NCI-H2029 (cell line): ENCODE measurements at places on chromosomes 11 and 22.

GRCh38 chr11:67317888-67318555 lies 14.7 kb downstream of the SSH3 start:
- DNase-seq: no peak

DNA sequence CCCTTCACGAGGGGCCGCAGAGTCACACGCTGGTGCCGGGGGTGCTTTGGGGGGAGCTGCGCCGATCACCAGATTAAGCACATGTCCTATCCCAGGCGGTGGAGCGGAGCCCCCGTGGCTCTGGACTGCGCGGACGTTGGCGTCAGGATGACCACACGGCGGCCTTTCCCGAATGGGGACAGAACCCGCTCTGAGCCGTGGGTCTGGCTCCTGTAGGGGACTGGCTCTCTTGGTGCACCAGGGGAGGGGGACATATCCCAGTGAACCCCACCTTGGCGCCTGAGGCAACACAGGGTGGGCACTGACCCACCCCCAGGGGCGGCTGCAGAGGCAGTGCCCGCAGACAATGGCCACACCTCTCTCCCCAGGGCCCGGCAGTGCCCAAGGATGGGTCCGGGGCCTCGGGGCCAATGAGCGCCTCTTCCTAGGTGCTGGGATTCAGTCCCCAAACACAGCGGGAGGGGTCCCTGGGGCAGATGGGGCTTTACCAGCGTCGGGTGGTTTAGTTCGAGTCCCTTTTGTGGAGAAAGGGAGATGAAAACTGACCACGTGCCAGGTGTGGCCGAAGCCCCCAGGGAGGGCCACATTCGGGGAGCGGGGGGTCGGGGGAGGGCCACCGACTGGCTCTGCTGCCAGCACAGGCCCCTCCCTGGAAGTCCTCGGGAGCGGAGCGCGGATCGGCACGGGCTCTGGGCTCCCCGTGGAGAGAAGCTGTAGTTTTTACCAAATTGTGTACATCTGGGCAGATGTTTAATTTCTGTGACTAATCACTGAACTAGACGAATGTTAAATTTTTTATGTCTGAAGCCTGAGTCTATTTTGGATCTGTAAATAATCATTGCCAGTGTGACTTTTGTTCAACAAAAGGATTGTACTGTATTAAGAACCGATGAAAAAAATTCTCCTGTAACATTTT lies 58.9 kb downstream of the GRAMD4 start:
- no peak for DNase-seq

DNA sequence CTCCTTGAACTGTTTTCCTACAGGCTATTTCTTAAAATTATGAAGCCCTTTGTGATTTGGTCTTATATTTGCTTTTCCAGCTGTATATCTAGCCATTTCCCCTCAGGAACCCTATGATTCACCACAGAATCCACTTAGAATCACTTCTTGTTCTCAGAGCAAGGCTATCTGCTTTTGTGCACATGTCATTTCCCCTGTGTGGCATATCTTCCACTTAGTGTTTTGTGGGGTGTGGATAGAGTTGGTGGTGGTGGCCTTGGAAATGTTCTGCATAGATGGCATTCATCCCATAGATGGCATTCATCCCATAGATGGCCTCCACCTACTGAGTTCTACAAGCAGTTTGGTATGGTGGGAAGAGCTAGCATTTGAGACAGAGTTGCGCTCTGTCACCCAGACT lies 44.7 kb downstream of the SWAP70 start:
- DNase-seq: no peak

- DNase-seq: no peak
Measured at GRCh38 chr11:35681163-35681767, 18.7 kb downstream of the TRIM44 start.

GRCh38 chr11:2270322-2271076 lies at the start of gene ASCL2:
Gene ASCL2, minus strand, starts transcription at chr11:2270588. Its CDS starts 256 bp downstream, at chr11:2270332.
- no peak for DNase-seq

DNA sequence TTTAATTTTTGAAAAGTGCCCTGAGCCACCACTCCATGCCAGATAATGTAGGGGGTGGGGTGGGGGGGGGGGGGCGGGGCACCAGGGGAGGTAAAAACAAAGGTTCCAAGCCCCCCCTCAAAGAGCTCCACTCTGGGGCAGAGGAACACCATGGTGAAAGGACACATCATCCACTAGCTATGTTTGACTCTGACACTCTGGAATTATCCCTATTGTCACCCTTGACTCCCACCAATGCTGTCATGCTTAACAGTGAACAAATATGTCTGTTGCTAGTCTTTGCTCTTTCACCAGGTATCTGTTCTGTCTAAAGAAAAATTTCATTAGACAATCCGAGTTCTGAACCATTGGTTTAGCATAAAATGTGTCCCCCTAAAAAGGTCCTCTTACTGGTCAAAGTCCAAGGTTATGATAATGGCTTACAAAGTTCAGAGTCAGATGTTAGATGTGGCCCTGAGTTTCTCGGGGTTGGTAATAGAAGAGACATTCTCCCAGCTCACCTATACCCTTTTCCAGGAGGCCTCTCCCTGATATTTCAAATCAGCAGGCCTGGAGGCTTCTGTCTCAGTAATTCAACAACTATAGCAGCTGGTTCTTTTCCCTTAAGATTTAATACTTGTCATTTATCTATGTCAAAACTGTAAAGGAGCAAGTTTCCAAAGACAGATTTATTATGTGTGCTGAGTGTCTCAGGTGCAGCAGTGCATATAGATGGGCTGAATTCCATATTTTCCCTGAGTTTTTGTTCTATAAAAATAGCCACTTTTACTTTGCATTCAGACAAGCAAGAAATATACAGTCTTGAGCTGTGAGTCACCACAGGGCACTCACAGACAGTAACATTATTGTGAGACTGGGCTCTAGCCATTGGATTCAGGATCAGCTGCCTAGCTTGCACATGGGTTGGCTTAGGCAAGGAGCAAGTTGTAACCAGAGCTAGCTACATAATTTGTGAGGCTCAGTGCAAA lies 174.1 kb downstream of the CSNK2A3 start:
- DNase-seq: no peak

- DNase-seq: no peak
Measured at GRCh38 chr11:2793701-2794045, 91.9 kb downstream of the CDKN1C start.

DNA sequence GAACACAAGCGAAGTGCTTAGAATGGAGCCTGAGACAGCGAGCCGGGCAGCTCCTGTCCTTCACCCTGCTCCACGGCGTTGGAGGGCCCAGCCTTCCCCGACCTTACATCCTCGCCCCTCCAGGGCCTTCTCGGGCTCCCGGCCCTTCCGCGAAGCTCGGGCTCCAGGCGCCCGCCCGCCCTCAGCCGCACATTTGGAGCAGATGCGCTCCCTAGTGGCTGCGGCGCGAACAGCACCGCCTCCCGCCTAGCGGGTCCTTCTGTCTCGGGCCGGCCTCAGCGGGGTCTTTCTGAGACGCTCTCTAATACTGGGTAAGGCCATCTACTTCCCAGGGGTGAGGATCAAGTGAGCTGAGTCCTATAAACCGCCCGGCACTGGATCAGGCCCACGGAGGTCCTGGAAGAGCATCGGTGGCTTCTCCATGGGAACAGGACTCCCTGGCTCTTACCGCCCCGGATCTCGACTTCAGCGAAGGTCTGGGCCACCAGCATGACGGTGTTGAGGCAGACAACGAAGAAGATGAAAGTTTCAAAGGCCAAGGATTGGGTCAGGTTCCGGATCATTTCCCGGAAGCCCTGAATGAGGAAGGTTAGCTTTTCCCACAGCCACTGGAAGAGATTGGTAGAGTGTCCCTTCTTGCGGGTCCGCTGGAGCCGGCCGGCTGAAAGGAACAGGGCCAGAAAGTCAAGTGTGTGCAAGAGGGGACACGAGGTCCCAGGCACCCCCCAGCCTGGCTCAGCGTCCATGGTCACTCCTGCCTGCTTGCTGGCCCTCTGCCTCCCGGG lies 3.7 kb downstream of the CATSPER1 start:
- peak; percentile 39 for DNase-seq

DNA sequence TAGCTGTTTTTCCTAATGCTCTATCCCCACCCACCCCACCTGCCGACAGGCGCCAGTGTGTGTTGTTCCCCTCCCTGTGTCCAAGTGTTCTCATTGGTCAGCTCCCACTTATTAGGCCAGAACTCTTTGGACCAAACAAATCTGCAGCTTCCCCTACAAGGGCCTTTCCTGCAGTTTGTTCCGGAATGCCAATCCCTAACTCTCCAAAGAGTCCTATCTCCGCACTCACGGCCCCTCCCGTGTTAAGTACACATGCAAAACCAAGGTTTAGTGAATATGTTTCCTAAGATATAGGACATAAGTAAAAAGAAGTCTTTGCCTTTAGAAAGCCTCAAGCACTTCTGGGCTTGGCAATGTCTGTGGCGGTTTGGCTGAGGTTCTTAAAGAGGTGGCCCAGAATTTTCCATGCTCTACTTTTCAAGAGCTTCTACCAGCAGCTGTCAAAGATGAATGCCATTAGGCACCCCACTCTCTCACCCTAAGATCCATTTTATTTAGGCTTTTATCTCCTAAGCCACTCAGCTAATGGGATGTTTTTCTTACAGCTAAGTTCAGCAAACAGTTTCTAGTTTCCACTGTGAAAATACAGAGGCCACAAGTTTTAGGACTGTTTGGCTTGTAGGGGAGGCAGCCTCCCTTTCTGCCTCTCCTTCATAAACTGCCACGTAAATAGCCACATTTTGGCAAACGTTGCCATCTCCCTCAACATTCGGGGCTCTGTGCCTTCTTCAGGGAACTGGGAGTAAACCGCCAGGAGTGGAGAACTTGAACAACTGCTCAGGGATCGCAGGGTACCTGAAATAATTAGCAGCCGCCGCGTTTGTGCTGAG lies 1.6 kb downstream of the CD59 start:
- peak; percentile 52 for DNase-seq

DNA sequence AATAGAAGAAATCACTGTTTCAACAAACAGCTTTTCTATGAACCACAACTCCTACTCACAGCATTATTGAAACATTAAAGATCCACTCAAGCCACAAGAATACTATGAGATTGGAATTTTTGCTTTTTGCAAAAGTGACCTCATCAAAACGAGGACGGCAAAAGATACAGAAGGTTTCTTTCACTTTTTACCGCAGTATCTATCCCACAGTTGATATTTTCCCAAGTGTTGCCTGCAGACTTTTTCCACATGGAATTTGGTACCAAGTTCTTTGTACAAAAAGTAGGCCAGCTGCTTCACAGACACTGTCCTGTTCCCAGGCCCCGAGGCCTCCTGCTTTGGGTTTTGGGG lies 204.0 kb downstream of the TBC1D22A start:
- DNase-seq: no peak
